AG09319 (cell line): ENCODE measurements at places on chromosomes 3 and 15.

- no peak for DNase-seq
Measured at GRCh38 chr3:170953736-170954135, 45.3 kb upstream of the EIF5A2 start.

DNA sequence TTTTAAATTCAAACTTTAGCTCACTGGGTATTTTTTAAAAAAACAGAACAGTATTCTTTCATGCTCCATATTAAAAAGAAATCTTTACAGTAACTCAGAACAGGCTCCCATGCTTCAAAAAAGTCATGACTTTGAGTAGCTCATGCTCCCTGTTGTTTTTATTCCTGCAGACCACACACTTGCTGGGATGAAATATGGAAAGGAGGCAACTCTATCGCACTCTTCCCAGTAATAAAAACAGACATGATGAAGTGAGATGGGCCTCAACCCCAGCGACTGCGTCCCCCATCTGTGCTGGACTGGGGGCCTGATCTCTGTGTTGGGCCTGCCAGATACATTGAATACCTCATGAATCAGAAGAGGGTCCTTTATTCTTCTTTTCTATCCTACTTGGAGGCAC is 58.9 kb downstream of the ARHGEF3 start:
- no peak for DNase-seq

DNA sequence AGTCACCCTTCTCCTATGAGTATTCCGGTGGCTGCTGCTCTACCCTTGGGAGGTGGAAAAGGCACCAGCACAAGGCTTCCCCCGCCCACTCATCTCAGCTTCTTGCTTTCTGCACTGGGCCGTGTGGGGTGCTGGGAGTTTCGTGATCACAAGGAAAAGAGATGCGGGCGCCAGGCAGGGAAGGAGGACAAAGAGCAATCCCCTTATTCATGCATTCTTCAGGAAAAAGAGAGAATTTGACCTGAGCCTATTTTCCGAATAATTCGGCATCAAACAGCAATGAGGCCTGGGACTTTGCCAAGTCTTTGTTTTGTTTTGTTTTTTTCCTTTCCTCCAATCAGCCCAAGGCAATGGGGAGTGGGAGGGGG is 102.2 kb upstream of the LPP start:
- no peak for DNase-seq

- no peak for DNase-seq
Measured at GRCh38 chr3:148778926-148779325, 48.7 kb upstream of the CPB1 start.

DNA sequence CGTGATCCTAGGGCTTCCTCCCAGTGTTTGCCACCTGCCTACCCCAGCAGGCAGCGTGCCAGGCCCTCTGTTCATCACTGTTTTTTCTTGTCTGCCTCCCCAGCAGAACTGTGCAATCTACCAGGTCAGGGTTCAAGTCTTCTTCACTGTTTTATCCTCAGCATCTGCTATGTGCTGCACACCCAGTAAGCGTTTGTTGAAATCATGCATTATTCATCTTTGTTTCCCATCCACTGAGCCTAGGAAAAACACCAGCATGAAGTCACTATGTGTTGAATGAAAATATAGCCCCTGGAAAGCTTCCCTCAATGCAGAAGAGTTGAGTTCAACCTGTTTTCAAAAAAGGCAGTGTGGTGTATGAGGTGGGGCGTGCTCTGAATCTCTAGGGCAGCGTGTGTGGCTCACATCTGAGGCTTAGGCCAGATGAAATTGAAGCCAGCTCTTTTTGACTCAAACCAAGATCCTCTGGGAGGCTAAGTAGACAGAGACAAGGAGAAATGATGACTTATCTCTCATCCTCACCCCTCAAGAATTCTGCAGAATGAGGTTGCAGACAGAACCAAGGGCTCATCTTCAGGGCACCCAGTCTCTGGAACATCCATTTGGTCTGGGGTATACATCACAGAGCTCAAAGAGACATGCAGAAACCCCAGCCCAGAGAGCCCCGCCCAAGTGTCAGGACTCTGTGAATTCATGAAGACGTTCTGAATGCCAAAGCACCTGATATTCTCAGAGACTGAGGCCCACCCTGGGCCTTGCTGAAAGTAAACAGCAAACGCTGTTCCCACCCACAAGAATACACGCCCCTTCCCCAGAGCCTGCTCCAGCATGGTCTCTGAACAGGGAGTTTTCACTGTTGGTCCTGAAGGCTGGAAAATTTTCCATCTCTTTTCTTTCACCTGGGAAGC is 5.7 kb upstream of the CAV3 start:
- no peak for DNase-seq

GRCh38 chr3:184725176-184725719 is 13.4 kb upstream of the MAGEF1 start:
- DNase-seq, result no peak

DNA sequence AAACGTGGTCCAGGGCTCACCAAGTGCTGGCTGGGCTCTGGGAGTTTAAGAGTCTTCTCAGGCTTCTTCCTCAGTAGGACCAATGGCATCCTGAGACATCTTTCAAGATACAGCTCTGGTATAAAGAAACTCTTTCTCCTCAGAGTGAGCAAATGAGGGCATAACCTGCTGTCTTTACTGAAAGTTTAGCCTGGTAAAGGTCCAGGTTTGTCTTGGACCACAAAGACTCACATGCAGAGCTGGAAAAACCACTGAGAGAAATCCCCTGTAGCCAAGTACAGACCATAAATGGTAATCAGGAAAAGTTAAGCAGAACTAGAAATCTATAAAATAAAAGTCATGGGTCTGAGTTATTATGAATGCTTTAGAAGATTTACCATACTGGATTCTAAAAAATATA is 23.1 kb downstream of the CD47 start:
- DNase-seq, result no peak

DNA sequence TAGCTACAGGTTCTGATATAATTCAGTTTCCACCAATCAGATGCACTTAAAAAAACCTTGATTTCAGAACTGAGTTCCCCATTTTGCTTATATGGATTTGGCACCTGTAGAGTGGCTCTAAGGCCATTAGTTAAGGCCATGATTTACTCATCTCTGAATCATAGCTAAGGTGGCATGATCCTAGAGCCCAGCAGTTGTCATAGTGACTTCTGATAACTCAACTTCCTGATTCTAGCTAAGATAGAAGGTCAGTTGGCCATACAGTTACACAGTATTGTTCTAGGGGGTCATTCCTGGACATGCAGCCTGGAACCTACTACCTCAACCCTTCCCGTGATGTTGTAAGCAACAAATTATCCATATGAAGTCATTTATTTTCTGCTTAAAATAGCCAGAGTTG is 15.9 kb upstream of the TMEM87A start:
- DNase-seq, result no peak

DNA sequence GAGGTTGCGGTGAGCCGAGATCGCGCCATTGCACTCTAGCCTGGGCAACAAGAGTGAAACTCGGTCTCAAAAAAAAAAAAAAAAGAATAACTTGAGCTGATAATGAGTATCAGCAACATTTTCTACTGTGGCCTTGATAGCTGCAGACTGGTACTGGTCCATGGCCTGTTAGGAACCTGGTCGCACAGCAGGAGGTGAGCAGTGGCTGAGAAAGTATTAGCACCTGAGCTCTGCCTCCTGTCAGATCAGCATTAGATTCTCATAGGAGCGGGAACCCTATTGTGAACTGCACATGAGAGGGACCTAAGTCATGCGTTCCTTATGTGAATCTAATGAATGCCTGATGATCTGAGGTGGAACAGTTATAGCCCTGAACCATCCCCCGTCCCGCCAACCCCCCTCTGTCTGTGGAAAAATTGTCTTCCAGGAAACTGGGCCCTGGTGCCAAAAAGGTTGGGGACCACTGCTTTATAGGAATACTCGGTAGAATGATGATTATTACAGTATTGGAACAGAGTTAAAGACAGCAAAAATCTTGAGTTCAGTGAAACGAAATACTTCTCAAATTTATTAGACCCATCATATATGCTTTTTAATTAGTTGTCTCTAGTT is 126.0 kb downstream of the ZNF609 start:
- no peak for DNase-seq

DNA sequence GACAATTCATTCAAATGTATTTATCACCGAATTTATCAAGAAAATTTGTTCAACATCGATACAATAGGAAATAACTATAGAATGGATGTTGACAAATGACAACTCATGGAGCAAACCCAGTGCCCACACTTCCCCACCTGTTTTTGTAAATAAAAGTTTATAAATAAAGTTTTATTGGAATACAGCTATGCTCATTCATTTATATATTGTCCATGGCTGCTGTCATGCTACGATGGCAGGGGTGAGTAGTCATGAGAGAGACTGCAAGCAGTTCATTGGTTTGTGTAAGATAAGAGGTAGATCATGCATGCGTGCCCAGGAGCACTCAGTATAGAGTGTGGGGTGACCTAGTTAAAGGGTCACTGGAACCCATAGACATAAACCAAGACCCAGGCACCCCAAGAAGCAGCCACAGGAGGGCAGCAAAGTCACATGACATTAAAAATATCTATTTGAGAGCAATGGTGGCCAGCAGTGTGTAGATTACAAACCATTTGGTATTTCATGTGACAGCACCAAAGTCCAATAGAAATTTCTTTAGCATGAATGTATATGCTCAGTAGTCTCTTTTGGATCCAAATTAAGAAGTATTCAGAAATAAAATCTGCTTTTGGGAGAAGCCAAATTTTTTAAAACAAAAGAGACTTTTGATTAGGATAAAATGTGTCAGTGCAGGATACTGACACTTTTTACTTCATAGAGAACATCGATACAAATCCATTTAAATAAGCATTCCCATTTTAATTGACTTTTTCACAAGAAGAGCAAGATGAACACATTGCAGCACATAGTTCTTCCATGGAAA is 794.8 kb downstream of the MCTP2 start:
- no peak for DNase-seq

DNA sequence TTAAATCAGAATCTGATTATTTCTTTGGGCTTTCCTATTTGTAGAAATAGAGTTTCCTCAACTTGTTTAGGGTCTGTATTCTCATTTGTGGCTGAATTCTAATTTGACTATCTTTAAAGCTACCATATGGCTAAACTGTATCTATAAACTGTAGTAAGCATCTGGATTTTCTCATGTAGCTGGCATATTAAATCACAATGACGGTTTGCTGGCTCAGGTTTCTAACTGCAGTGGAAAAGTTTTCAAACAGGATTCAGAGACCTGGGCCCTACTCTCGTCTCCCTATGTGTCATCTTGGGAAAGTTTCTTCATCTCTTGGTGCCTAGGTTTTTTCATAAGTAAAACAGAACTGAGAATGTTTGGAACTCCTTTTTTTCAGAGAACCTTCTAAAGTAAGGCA is 68.3 kb downstream of the GALK2 start:
- no peak for DNase-seq

DNA sequence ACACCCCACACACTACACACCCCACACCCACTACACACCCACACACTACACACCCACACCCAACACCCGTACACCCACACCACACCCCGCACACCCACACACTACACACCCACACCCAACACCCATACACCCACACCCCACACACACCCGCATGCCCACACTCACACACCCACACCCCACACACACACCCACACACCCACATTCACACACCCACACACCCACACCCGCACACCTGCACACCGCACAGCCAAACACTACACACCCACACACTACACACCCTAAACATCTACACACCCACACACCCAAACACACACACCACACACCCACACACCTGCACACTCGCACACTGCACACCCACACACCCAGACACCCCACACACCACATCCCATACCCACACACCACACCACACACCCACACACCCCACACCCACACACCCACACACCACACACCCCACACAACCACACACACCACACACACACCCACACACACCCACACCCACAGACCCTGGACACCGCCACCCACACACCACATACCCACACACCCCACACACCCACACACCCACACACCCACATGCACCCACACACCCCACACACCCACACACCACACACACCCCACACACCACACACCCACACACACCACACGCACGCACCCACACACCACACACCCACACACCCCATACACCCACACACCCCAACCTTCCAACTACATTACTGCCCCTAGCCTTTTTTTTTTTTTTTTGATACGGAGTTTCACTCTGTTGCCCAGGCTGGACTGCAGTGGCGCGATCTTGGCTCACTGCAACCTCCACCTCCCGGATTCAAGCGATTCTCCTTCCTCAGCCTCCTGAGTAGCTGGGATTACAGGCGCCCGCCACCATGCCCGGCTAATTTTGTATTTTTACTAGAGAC is 16.9 kb downstream of the CEP19 start:
- DNase-seq, result no peak

GRCh38 chr15:59570315-59570714 is 41.3 kb upstream of the GCNT3 start:
- DNase-seq, result no peak

- no peak for DNase-seq
Measured at GRCh38 chr15:92728266-92728665, 72.7 kb upstream of the FAM174B start.

GRCh38 chr3:182323898-182324297 is 469.4 kb upstream of the ATP11B start:
- DNase-seq, result no peak

GRCh38 chr15:39597336-39597735 is 16.5 kb downstream of the THBS1 start:
- DNase-seq, result no peak

GRCh38 chr3:197343656-197344408 is 45.4 kb upstream of the DLG1 start:
- DNase-seq, result no peak

DNA sequence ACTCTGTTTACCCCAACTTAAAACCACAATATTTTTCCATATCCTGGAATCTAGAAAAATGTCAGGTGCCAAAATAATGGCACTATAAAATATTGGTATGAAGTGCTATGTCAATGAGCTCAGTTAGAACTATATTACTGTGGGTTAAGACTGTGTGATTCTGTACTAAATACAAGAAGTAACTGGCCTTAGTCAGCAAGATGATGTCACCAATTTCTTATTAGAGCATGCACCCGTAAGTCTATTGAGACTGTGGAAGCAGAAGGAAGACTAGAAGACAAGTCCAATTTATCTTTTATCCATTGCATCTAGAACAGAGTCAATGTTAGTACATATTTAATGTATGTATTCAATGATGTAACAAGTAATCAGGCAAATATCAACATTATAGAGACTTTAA is 25.0 kb downstream of the LRRC58 start:
- no peak for DNase-seq
